ENCODE measurements at places on chromosomes 12 and 14.

- no peak for DNase-seq
Measured at GRCh38 chr14:105356927-105357326, 41.4 kb upstream of the TEX22 start.

GRCh38 chr12:3601461-3602150, 110.6 kb downstream of the PRMT8 start:
- DNase-seq, result no peak

DNA sequence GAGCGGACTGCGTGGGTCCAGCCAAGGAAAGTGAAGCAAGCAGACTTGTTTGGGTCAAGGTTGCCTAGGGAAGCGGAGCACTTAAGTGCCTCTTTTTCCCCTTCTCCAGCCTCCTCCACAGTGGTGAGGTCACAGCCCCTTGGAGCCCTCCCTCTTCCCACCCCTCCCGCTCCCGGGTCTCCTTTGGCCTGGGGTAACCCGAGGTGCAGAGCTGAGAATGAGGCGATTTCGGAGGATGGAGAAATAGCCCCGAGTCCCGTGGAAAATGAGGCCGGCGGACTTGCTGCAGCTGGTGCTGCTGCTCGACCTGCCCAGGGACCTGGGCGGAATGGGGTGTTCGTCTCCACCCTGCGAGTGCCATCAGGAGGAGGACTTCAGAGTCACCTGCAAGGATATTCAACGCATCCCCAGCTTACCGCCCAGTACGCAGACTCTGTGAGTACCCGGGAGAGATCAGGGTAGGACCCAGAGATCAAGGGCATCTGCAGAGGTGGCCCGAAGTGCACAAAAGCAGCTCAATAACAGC, at the start of gene TSHR:
Gene TSHR, plus strand, starts transcription at position 206 of the 526 bp plus-strand sequence. Its CDS starts 60 bp downstream, at position 266.
- no peak for DNase-seq

DNA sequence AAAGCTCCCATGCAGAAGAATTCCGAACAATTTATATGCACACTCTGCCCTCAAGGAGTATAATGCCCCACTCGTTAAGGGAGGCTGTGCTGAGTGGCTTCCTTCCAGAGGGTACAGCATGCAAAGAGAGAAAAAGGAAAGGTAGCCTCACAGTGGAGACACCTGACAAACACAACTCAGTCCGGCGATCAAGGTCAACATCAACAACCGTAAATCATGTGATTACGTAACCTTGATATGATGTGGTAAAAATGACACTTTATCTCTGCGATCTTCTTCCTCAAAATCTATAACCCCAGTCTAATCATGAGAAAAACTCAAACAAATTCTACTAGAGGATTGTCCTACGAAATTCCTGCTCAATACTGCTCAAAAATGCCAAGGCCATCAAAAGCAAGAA, 400.5 kb upstream of the CCDC196 start:
- DNase-seq, result no peak

- no peak for DNase-seq
Measured at GRCh38 chr12:19302100-19302640, 137.1 kb upstream of the AEBP2 start.

DNA sequence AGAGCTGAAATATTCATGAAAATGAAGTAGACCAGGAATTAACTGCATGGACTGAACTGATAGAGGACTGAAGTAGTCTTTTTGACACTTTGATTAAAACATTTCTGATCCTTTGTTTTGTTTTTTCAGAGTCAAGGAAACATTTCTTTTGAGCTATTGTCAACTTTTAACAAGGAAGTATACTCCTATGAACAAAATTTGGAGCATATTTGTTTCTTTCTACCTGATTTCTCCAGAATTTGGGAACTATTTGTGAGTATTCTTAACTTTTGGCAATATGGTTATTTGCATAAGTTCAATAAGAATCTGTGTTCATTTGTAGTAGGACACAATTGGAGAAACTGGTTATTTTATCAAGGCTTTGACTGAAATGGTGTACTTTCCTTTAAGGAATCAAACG, 71.3 kb upstream of the HECTD1 start:
- DNase-seq, result no peak

GRCh38 chr12:101441461-101442224, 33.5 kb upstream of the SPIC start:
- no peak for DNase-seq

DNA sequence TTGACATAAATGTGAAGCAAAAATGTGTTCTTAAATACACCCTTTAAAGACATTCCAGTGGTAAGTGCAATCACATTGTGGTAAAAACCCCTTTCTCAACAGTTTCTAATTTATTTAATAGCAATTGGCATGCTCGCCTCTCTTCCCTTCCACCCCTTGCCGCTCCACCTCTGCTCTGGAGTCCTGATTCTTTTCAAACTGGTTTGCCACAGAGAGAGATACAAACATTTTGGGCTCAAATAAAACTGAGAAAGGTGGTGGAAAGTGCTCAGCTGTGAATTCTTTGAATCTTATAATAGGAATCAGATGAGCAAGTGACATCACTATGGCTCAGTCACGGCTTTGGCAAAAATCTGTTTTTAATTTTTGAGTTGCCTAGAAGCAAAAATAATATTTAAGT, 993.9 kb downstream of the GALC start:
- peak; percentile 34 for DNase-seq

DNA sequence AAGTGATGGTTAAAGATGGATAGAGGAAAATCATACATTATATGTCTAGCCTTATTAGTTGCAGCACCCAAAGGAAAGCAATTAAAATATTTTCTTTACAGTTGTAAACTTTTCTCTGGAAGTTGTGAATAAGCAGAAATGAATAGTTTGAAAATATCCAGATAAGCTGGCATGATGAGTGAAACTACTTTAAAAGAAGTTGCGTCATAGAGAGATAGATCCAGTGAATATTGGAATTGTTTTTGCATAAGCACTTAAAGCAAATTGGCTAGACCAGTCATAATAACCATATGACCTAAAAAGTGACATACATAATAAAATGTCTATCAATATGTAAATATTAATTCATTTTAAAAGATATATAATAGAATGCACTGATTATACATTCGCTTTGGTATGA, 132.1 kb downstream of the SOX5 start:
- no peak for DNase-seq

GRCh38 chr14:21673718-21674117, at the start of gene OR4E1:
Gene OR4E1 (minus strand): TSS chr14:21673818. CDS start chr14:21670935, 2,883 bp downstream.
- DNase-seq, result no peak

- peak; percentile 4 for DNase-seq
Measured at GRCh38 chr14:77889971-77890442, 90.1 kb downstream of the ADCK1 start.

- no peak for DNase-seq
Measured at GRCh38 chr12:120759591-120760348, 34.1 kb downstream of the ACADS start.

GRCh38 chr12:2152134-2152533, 99.3 kb downstream of the CACNA1C start:
- no peak for DNase-seq

DNA sequence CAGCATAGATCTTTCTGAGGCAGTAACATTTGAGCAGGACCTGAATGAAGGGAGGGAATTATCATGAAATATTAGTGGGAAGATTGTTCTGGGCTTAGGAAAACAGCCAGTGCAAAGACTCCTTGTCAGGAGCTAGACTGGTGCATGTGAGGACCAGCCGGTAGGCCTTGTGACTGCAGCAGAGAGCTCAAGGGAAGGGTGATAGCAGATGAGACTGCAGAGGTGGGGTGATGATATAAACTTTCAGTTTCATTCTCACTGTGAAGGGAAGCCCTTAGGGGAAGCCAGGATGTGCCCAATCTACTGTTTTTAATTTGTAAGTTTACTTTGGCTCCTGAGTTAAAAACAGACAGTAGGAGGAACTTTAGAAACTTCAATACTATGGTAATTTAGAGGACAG, 12.4 kb downstream of the IL22 start:
- no peak for DNase-seq

DNA sequence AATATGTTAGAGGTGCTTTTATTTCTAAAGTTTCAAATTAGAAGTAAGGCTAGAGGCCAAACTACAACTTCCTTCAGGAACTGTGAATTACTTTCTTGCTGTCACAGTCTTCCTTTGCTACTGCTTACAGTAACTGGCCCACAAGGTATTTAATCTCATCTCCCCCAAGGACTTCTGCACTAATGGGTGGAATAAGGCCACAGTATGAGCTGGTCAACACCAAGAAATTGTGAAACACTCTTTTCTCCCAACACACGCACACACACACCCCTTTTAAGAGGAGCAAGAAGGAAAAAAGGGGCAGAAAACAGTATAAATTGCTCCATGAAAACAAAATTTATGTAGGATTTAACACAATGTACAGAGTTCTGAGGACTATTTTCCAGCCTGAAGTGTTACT, 45.6 kb downstream of the SCAF11 start:
- DNase-seq, result no peak

DNA sequence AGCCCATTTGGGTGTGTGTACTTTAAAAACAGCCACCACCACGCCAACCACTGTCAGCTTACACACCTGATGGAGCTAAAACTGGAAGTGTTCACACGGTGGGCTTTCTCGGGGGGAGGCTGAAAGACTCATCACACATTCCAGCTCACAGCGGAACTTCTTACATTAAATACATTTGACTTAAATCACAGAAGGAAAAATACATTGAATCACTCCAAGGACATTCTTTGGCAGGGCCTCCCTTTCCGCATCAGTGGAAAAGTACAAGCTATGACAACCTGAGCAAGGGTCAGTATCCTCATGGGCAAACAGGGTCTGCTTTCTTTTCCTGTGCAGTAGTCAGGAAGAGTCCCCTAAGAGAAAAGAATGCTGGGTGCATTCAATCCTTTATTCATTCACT, 31.0 kb upstream of the TC2N start:
- DNase-seq, result no peak
